Motor neuron (in vitro differentiated cells): ENCODE measurements at places on chromosomes 13 and 19.

DNA sequence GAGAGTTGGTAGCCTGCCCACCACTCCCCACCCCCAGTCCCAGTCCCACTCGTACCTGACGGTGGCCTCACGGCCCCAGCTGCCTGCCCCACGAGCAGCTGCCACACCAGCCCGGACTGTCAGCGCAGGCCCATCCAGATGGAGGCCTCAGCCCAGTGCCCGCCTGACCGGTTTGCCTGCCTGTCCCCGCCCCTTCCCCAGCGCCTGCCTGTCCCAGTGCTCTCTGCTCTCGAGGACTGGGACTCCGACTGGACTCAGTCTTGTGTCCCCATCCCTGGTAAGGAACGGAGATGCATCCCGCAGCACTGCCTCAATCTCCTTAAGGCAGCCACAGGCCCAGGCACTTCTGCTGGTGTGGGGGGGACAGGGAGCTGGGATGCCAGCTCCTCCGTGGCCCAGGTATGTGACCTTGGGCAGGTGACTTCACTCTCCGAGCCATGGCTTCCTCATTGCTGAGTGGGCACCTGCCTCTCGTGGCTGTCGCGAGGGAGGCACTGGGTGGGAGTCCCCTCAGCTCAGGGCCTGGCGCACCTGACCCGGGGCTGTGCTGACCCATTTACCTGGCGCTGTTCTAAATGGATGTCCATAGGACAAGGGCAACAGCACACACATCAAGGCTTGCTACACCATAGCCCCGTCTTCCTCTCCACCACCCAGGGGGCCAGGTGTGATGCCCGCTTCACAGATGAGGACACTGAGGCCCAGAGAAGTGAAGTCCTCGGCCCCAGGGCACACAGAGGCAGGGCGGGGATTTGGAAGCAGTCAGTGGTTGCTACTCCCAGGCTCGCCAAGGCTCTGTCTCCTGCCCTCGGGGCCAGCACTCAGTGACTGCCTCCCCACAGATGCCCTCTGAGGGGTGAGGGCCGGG, at the start of gene NKPD1:
TSS of gene NKPD1 (minus strand) at position 113 of the 868 bp plus-strand sequence. CDS start 832 bp downstream, outside the sequence.
- peak; percentile 48 for ATAC-seq

DNA sequence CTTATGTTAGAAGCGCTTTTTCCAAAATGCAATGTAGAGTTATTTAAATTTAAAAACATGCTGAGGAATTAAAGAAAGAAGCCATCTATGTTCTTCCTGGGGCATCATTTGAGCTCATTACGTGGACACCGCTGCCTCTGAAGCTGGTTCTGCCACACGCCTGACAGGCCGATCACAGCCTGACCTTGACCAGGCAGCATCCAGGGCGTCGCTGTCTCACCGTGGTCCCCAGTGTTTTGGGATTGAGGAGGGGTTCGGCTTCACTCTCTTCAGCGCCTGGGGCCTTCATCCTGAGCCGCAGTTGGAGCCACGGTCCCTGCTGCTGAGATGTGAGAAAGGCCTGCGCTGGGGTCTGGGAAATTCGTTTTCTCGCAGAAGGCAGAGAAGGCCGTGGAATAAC, 64.0 kb downstream of the ATP11A start:
- no peak for ATAC-seq

DNA sequence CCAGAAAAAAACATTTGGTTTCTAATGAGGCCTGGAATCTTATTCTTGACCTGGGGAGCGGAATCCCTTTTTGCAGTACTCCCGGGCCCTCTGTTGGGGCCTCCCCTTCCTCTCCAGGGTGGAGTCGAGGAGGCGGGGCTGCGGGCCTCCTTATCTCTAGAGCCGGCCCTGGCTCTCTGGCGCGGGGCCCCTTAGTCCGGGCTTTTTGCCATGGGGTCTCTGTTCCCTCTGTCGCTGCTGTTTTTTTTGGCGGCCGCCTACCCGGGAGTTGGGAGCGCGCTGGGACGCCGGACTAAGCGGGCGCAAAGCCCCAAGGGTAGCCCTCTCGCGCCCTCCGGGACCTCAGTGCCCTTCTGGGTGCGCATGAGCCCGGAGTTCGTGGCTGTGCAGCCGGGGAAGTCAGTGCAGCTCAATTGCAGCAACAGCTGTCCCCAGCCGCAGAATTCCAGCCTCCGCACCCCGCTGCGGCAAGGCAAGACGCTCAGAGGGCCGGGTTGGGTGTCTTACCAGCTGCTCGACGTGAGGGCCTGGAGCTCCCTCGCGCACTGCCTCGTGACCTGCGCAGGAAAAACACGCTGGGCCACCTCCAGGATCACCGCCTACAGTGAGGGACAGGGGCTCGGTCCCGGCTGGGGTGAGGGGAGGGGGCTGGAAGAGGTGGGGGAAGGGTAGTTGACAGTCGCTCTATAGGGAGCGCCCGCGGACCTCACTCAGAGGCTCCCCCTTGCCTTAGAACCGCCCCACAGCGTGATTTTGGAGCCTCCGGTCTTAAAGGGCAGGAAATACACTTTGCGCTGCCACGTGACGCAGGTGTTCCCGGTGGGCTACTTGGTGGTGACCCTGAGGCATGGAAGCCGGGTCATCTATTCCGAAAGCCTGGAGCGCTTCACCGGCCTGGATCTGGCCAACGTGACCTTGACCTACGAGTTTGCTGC, at the start of gene ICAM4:
TSS of gene ICAM4 (plus strand) at position 153 of the 935 bp plus-strand sequence. CDS start at position 211, 58 bp downstream.
- no peak for ATAC-seq

GRCh38 chr13:62564770-62565169, 1149.1 kb upstream of the PCDH20 start:
- no peak for ATAC-seq

GRCh38 chr19:5137571-5138124, 168.7 kb downstream of the KDM4B start:
- peak; percentile 14 for ATAC-seq

GRCh38 chr13:37344056-37344455, 238.6 kb upstream of the CSNK1A1L start:
- ATAC-seq, result peak; percentile 99

DNA sequence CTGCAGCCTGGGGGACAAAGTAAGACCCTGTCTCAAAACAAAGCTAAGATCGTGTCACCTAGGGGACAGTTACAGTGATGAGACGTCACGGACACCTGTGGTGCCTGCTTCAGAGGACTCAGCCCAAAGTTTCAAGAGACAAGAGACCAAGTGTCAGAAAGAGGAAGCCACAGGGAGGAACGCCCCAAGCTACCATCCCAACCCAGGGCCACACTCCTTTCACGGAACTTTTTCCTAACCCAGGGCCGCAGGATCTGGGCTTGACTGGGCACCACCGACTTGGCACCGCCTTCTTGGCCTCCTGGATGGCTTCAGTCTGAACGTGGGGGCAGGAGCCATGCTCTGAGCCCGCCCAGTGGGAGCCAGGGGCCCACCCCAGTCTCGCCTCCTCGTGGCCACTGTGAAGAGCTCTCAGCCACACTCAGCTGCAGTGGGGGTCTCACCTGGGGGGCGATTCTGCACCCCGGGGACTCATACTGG, 8.5 kb downstream of the MOB3A start:
- ATAC-seq, result no peak

- no peak for ATAC-seq
Observed at GRCh38 chr13:100535426-100536135, 53.0 kb downstream of the GGACT start.
